Cortex of kidney (tissue), 1 donor: ENCODE measurements at places on chromosomes 11 and 22.

DNA sequence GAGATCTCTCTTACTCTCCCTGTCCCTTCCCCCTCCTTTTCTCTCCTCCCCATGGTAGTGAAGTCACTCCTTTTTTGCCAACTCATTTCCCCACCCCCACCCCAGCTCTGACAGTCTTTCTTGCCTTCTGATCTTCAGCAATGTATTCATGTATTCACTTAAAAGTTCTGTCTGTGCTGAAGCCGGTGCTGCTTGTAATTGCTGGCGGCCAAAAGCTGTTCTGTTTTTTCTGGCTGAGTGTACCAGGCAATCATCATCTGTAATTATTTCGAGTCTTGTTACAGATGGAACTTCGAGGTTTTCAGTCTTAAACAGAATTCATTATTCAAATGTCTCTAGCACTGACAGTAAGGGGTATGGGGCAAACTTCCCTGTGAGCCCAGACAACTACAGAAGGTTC lies 99.5 kb downstream of the SPATA19 start:
- no peak for DNase-seq

DNA sequence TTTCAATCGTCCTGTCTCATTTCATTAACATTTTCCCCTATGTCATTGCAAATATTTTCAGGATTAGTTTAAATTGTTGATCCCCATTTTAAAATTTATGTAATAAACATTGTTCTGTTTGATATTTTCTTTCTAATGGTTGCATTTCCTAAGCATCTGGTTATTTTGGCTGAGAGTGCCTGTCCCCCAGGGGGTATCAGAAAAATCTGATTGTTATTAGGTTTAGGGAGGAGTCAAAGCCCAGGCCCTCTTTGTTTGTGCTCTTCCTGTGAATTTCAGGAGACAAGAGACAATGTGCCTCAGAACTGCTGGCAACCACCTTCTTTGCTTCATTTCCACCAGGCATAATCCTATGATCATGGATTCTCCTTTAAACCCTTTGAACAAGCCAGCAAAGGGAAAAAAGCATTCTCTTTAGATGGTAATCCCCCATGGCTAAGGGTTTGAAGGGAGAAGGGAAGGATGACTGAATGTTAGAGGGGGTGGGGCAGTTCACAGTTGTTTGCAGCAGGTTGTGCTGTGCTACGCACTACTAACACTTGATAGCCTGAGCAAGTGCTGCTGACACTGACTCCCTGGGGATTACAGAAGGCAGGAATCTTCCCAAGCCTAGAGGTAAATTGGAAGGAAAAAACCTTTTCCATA lies 462.4 kb upstream of the LRRC4C start:
- DNase-seq = no peak

DNA sequence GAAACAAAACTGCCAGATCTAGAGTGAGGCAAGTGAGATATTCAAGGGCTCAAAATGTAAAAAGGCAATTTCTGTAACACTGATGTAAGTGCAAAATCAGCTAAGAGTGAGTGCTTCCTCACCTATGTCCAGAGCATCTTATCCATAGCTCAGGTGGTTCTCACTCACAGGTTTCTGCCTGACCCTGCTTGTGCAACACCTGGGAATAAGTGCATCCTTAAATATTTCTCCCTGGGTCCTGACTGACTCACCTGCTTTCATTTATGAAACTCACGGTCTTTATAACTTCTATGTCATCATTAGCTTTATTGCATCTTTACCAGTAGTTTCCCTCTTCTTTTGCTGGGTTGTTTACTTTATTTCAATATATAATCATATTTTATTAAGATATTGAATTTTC lies 260.6 kb downstream of the CNTN5 start:
- DNase-seq = no peak

DNA sequence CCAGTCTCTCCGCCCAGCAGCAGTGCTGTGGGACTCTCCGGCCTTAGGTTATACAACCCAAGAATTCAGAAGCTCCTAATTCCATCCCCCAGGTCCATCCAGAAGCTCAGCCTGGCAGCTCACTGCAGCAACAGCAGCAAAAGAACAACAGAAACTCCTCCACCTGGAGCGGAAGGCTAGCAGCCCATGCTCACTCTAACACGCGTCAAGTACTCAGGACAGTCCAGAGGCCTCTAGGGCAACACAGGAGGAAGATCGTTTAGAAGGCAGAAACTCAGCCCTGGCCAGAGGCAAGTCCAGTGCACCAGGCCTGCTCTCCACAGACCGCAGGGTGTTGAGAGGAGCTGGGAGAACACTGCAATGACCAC lies 17.1 kb downstream of the PLA2G6 start:
- no peak for DNase-seq

DNA sequence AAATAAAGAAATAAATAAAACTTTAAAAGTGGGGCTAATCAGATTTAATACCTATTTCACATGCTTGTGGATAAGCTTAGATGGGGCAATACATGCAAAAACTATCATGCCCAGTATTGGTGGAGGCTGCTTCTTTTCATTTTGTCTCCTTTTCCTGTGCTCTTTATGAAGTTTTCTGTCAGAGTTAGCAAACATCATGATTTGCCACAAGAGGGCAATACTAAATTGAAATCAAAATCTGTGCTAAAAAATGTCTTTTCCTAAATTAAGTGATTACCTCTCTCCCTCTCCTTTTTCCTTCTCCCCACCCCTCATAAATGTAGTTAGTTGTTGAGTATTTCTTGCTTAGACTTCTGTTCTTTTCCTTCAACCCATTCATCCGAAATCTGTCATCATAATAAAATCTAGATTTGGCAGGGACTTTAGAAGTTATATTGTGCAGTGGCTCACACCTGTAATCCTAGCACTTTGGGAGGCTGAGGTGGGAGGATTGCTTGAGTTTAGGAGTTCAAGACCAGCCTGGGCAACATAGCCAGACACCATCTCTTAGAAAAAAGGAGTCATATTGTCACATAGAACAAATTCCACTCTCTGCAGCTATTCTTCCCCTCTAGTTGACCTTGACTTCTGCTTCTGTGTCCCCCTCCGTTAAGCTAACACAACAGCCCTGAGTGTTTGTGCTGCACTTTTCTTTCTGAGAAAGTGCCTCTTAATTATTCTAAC lies 4.7 kb upstream of the ARHGAP42 start:
- DNase-seq = no peak

DNA sequence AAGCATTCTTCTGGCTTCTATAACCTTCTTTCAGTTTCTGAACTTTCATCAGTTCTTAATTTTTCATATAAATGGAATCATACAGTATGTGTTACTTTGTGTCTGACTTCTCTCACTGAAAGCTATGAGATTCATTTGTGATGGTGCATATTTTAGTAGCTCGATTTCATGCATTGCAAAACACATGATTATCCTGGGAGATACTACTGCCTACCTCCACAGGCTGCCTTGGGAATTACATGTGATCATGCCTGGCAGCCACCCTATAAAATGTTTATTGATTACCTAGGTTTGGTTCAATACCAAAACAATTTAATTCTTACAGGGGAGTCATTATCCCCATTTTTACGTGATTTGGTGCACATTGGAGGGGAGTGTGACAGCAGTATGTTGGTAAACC lies 34.1 kb upstream of the PAK1 start:
- no peak for DNase-seq

DNA sequence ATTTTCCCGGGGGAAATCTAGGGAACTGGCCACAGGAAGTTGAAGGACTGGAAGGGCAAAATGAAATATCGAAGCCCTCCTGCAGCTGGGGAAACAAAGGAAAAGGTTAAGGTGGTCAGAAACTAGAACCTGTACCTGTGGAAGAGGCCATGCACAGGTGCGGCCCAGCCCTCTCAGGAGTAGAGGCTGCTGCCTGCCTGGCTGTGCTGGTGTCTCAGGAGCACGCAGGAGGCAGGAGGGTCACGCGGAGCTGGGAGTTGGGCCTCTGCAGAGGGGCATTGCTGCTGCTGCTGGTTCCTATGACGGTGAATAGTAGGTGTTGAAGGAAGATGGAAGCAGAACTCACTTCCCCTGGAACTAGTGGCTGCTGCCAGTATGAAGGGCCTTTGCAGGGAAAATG lies 425.7 kb downstream of the NTM start:
- no peak for DNase-seq

DNA sequence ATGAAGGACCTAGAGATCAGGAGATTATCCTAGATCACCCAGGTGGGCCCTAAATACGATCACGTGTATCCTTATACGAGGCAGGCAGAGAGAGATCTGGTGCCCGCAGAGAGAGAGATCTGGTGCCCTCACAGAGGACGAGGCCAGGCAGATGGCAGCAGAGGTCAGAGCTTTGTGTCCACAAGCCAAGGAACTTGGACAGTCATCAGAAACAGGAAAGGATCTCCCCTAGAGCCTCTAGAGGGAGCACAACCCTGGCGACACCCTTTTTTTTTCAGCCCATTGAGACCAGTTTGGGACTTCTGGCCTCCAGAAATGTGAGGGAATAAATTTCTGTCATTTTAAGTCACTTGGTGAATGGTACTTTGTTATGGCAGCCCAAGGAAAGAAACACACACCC lies 25.5 kb upstream of the TIMP3 start:
- DNase-seq = no peak

DNA sequence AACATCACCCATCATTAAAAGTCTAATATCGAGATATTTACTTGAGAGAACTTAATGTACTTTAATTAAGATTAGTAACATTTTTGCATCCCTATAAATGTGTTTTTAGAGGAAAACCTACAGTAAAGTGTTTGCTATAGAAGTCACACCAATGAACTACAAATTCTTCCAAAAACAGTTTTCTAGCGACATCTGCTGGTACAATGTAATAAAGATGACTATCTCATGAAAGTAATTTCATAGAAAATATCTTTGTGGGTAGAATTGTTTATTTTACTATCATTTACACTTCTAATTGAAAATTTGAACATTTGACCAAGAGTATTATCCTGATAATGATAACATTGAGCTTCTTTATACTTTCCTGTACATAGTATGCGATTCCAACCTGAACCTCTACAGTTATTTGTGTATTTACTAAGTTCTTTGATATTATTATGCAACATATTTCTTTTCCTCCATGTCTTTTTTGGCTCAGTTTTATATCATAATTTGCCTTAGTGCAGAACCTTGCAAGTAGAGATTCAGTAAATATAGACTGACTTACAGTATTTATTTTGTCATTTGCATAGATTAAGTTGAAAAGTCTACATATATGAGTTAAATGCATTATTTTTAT lies 252.7 kb downstream of the TMEM135 start:
- DNase-seq = no peak

- DNase-seq = no peak
Observed at GRCh38 chr11:44916801-44917385, 33.8 kb downstream of the TP53I11 start.

DNA sequence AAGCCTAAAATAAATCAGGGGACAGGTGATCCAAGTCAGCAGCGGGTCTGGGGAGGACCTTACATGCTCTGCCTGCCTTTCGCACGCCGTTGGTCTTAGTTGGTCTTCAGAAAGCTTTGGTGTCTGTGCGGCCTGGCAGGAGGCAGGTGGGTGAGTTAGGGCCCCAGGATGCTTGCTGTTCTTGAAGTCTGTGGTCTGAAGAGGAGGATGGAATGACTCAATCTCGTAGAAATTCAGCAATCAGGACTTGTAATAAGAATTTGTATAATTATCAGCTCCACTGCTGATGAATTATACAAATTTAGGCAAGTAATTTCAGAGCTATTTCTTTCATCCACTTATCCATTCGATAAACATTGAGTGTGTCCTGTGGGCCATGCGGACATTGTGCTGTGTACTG lies 138.5 kb downstream of the FEZ1 start:
- DNase-seq = no peak

- no peak for DNase-seq
Observed at GRCh38 chr11:92347454-92347853, 122.8 kb downstream of the FAT3 start.

DNA sequence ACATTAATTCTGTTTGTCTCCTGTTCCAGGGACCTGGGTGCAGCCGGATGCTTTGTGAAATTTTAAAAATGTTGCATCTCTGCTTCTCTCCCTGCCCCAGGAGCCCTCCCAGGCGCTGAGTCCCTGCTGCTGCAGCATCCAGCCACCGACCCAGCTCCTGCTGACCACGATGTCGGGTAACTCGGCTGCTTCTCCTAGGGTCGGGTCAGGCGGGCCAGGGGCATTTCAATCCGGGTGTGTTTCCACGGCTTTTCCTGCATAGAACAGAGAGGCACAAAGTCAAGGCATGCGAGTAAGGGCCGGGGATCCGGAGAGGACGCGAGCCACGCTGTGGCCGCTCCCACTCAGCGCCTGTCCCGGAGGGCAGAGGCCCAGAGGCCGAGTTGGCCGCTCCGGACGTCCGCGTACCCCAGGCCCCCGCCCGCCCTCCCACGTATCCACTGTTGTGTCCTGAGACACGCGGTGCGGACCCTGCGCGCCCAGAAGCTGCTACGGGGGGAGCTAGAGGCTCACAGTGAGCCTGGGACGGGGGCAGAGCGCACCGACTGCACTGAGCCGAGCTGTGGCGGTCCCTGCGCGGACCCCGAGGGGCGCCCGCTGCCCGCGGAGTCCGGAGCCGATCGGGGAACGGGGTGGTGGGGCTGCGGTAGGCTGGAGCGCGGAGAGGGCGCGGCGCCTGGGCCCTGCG lies at the start of gene POU2AF3:
Gene POU2AF3 (plus strand): TSS at position 134 of the 688 bp plus-strand sequence. CDS start 36 bp downstream, at position 170.
- no peak for DNase-seq

GRCh38 chr22:44862981-44863860 lies 110.8 kb downstream of the ARHGAP8 start:
- DNase-seq = no peak

DNA sequence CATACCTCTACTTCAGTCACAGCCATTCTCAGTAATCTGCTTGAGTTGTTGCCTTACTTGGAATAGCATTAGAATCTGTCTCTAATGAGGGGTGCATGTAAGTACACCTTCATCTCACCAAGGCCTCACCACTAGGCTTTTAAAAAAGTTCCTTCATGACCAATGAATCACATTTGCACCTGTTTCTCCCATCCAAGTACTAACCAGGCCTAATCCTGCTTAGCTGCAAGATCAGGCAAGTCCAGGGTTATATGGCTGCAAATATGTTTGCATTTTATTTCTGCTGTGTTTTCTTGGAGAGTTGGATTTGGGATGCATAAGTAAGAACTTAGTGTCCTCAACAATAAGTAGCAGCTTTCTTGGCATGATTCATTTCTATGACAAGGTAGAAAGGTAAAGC lies 66.9 kb downstream of the BBOX1 start:
- no peak for DNase-seq

DNA sequence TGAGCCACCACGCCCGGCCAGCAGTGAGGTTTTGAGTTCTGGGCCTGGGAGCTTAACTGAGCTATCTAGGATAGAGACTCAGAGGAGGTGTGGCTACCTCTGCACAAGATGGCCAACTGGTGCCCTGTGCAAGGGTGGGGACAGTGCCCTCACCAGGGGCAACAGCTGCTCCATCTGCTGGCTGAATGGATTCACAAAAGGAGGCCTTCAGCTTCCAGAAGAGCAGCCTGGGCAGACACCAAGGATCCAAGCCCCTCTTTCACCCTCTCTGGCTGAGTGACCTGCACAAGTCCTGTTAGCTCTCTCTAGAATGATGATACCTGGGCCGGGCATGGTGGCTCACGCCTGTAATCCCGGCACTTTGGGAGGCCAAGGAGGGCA lies 33.5 kb upstream of the BAIAP2L2 start:
- DNase-seq = no peak

DNA sequence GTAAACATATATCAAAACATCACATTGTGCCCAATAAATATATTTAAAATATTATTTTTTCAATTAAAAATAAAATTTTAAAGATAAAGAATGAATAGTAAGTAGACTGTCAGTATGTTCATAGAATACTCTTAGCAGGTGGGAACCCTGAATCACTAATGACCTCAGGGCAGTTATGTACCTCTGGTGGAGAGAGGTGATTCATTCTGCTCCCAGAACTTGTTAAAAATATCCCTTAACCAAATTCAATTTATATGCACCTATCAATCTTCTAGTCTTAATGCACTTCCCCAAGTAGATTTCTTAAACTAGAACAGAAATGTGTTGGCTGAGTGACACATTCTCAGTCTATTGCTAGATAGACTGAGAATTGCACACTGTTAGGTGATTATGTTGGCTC lies 183.9 kb upstream of the SYN3 start:
- no peak for DNase-seq
